ENCODE measurements at places on chromosomes 12 and 14.

- DNase-seq, result no peak
These were observed 22.2 kb upstream of the C12orf71 start for GRCh38 chr12:27104546-27104945.

DNA sequence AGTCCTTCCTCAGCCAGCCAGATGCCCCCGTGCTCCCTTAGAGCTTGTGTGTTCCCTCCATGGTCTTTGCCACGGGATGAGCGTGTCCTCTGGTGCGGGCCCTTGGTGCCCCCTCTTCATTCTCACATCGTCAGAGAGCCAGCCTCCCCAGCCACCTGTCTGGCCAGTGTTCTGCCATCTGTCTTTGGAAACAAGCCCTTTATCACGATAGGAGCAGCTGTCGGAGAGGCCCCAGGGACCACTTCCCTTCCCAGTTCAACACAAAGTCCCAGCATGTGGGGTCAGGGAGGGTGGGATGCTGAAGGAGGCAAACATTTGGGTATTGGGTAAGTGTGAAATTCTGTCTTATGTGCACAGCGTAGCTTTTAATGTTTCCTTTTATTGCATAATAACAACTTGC lies 44.5 kb downstream of the DYNC1H1 start:
- DNase-seq, result no peak

DNA sequence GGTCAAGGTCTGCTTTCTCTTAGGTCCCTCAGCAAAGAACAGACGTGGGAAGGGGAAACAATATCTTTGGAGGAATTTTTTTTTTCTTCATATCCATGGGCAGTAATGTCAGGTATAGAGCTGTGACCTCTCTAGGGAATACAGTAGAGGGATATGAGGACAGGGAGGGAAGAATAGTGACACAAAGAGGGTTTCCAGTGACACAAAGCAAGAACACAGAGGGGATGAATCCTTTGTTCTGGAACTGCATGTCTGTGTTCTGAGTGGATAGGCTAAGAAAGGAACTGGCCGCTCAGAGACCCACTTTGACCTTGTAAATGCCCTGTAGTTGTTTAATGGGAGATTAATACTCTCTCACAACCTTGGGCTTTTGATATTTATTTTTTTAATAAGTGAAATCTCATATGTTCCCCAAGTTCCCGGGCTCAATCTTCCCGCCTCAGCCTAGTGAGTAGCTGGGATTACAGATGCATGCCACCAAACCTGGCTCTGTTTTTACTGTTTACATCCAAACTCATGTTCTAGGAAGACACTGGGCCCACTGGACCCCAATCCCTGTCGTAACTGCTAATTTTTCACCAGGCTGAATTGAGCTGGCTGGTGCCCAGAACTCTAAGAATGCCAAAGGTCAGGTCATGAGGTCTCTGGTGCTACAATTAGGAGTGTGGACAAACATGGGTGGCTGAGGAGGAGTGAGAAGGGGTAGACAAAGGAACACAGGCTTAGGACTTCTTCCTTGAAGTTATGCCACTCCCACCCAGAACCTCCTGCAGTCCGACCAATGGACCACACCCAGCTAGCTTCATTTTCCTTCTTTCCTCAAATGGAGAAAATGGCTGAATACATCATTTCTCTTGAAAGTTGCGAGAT lies 9.1 kb upstream of the PLEKHH1 start:
- no peak for DNase-seq

DNA sequence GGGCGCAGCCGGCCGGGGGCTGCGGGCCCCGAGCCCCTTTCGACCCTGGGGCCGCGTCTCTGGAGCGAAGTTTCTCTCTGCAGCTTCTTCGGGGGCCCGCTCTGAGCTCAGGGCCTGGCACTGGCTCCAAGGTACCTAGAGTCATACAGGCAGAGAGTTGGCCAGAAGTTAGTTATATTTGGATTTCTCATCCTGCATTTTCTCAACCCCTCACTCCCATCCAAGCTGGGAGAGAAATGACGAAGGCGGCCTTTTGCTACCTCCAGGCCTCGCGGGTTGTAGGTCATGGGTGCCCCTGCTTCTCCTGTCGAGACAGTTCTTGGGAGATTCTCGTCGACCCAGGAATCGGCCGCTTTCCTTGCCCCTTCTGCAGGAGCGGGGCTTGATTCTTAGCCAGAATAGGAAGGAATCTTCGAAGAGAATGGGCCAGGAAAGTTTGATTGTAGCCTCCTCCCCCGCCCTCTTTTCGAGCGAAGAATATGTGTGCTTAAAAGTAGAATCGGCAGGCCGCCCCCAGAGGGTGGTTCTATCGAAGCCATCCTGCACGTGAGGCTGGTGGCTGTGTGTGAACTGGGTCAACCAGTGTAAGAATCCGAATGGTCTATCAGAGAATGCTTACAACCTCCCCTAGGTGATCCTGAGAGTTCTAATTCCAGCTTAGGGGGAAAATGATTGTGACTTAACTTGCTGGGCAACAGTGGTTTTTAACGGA lies 785 bp downstream of the MLEC start:
- peak; percentile 15 for DNase-seq

GRCh38 chr12:62802984-62803383 lies 132.0 kb downstream of the PPM1H start:
- DNase-seq, result no peak

- DNase-seq, result no peak
These were observed 3.1 kb upstream of the CREBL2 start for GRCh38 chr12:12608557-12608957.

- no peak for DNase-seq
These were observed 16.2 kb upstream of the ARF6 start for GRCh38 chr14:49876563-49877127.

GRCh38 chr12:126761420-126761819 lies 1505.5 kb upstream of the TMEM132C start:
- no peak for DNase-seq
